ENCODE measurements at places on chromosomes 1 and 21. TPM values are rescaled to one million over a fixed set of nuclear protein-coding genes. Genes with fewer than 3 reads are reported as not detected.

The SLC5A9 gene
- total RNA-seq = not detected

The MNDA gene
- total RNA-seq = not detected

The ADGRL4 gene
- 3.7 TPM for total RNA-seq

The EDARADD gene
- total RNA-seq = 2.4 TPM

The F13B gene
- total RNA-seq = not detected

The CR1L gene
- not detected for total RNA-seq

The PRELP gene
- total RNA-seq = not detected

The AMY2A gene
- total RNA-seq = not detected

The EPB41 gene
- 10.4 TPM for total RNA-seq

The CZIB gene
- 49.0 TPM for total RNA-seq

The SLC39A1 gene
- 244 TPM for total RNA-seq

The TTC39A gene
- 20.8 TPM for total RNA-seq

The CLCA2 gene
- total RNA-seq = not detected

The WNT9A gene
- 4.3 TPM for total RNA-seq

The RBBP4 gene
- total RNA-seq = 184 TPM

The STIL gene
- 22.2 TPM for total RNA-seq

The SPATA17 gene
- 0.89 TPM for total RNA-seq

The CNR2 gene
- not detected for total RNA-seq

The CNIH3 gene
- 4.3 TPM for total RNA-seq

The GCSAML gene
- total RNA-seq = not detected

The CYP4A11 gene
- not detected for total RNA-seq

The OR14A2 gene
- not detected for total RNA-seq

The CCDC28B gene
- 20.3 TPM for total RNA-seq

The KCNE2 gene
- not detected for total RNA-seq

The C1QA gene
- not detected for total RNA-seq

The CTXND2 gene
- total RNA-seq = not detected

The KIAA1614 gene
- 0.98 TPM for total RNA-seq

The CD84 gene
- total RNA-seq = not detected

The ROR1 gene
- total RNA-seq = 19.1 TPM

The LRRC3 gene
- 2.9 TPM for total RNA-seq

The TMEM240 gene
- 1.8 TPM for total RNA-seq

The PTPN22 gene
- total RNA-seq = 0.33 TPM

The TMEM51 gene
- 22.0 TPM for total RNA-seq

The TRIM45 gene
- 3.3 TPM for total RNA-seq

The SKI gene
- total RNA-seq = 36.0 TPM

The RIMS3 gene
- total RNA-seq = 3.7 TPM

The OR4F29 gene
- total RNA-seq = not detected

The RHCE gene
- 0.38 TPM for total RNA-seq

The AKNAD1 gene
- total RNA-seq = not detected

The AMY1B gene
- total RNA-seq = not detected

The KLHDC8A gene
- 1.0 TPM for total RNA-seq

The CELF3 gene
- total RNA-seq = not detected

The CDA gene
- total RNA-seq = 4.4 TPM

The LCE3D gene
- not detected for total RNA-seq

The OPTC gene
- total RNA-seq = not detected

The CLK2 gene
- 23.3 TPM for total RNA-seq

The BGLAP gene
- not detected for total RNA-seq

The NMNAT2 gene
- total RNA-seq = 0.13 TPM

The MPL gene
- total RNA-seq = not detected

The NUDT4B gene
- 15.6 TPM for total RNA-seq

The CA6 gene
- not detected for total RNA-seq

The PTPN14 gene
- total RNA-seq = 84.6 TPM

The SFN gene
- total RNA-seq = 21.7 TPM

The CYP4Z1 gene
- total RNA-seq = not detected

Measured in mesangial cell (primary cell).